ENCODE measurements at places on chromosomes 12 and 14.

- no peak for DNase-seq
These were observed 17.3 kb downstream of the PPM1A start for GRCh38 chr14:60266021-60266937.

- DNase-seq, result no peak
These were observed 70.4 kb downstream of the RCOR1 start for GRCh38 chr14:102662636-102663430.

GRCh38 chr12:49518914-49519573 lies 19.8 kb upstream of the KCNH3 start:
- DNase-seq, result no peak

DNA sequence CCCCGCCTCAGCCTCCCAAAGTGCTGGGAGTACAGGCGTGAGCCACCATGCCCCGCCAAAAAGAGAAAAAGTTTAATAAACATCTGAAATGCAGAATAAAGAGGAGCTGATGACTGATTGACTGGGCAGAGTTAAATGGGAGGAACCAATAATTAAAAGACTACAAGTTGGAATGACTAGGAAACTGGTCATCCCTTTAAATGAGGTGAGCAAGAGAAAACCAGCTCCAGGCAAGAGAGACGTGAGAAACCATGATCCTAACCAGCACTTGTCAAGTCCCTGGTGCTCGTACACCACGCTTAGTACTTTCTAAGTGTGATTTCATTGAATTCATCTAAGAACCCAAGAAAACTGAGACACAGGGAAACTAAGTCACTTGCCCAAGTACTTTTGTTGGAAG lies 47.9 kb downstream of the MAP1LC3B2 start:
- no peak for DNase-seq

- DNase-seq, result no peak
These were observed 24.9 kb downstream of the RIN3 start for GRCh38 chr14:92538412-92538985.

DNA sequence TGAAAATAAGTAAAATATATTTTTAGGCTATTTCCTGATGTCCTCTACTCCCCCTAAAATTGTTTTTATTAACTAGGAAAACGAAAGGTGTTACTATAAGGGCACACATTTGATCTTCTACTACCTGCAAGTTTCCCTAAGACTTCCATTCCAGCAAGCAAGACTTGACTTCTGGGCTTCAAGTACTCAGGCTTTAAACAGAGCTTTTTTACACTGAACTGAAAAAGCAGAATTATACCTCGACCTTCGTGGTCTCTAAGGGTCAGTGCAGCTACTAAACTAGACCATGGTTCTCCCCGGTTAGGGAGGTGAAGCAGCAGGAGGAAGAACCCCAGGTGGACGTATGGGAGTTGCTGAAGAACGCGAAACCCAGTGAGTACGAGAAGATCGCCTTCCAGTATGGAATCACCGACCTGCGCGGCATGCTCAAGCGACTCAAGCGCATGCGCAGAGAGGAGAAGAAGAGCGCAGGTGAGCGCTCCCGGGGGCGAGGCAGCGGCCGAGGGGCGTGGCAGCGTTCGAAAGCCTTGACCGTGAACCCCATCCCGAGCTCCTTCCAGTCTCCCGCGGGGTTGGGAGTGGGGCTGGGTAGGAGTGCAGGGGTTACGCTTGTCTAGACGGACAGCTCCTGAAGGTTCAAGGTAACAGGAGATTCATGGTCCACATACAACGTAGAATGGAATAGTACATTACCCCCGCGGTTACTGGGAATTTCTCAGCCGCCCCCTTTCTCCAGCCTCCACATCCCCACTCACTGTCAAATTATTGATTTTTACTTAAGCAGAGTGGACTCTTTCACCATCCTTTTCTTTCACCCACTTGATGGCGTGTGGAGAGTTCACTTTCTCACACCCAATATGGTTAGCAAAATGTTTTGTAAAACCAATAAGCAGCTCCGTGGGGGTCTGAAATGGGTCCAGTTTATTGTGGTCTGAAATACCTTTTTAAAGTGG lies 47.6 kb downstream of the MYBPC1 start:
- peak; percentile 59 for DNase-seq

GRCh38 chr12:21942377-21942703 lies 1.1 kb upstream of the ABCC9 start:
- DNase-seq, result peak; percentile 30

- no peak for DNase-seq
These were observed 33.2 kb upstream of the HELB start for GRCh38 chr12:66269142-66269541.

- no peak for DNase-seq
These were observed 14.3 kb downstream of the EXOC3L4 start for GRCh38 chr14:103108749-103109207.

- no peak for DNase-seq
These were observed 34.0 kb downstream of the VCPKMT start for GRCh38 chr14:50082308-50082742.

DNA sequence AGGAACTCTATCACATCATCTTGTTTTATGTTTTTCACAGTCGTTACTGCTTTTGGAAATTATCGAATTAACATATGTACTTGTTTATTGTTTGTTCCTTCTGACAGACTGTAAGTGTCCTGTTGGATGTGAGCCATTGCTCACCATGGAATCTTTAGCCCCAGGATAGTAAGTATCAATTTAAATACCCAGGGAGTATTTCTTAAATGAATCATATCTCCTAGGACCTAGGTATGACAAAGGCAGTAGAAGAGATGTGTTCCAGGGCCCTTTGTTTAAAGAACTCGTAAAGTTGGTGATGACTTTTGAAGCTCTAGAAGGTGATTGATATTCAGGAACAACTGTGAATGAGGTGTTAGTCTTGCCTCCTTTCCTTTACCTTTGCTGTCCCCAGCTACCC lies 30.3 kb upstream of the STRAP start:
- no peak for DNase-seq

GRCh38 chr12:45231515-45232145 lies 15.7 kb downstream of the ANO6 start:
- no peak for DNase-seq

- no peak for DNase-seq
These were observed 117.9 kb upstream of the SFSWAP start for GRCh38 chr12:131592972-131593371.

GRCh38 chr12:105569886-105570285 lies 239.4 kb downstream of the C12orf75 start:
- DNase-seq, result no peak

DNA sequence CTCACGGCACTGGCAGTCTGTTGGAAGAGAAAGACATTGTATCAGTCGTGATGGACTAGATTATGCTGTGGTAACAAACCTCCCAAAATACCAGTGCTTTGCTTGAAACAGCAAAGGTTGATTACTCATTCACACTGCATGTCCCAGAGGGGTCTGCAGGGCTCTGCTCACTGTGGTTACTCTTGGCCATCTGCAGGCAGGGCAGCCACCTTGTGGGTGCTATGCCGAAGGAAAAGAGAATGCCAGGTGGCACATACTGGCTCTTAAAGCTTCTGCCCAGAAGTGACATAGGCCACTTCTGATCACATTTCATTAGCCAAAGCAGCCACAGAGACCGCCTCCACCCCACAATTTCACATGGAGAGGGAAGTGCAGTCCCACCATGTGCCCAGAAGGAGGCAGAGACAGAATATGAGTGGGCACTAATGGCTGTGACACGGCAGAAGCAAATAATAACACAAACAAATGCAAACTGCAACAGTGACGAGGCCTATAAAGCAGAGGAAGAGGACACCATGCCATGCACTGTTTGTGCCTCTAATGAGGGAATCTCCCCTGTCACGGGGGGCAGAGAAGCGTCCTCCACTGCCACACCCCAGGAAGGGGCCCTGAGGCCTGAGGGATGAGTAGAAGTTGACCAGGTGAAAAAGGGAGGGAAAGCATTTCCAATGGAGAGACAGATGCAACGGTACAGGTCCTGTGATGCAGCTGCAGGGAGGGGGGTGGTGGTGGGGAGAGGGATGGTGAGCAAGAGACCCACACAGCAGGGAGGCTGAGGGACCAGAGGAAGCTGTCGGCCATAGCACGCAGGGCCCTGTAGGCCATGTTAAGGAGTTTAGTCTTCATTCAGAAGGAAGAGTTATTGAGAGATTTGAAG lies 51.7 kb upstream of the KICS2 start:
- no peak for DNase-seq

GRCh38 chr12:2681450-2682205 lies 113.1 kb upstream of the FKBP4 start:
- DNase-seq, result no peak

GRCh38 chr14:75452900-75453816 lies 25.3 kb downstream of the JDP2 start:
- DNase-seq, result peak; percentile 71

DNA sequence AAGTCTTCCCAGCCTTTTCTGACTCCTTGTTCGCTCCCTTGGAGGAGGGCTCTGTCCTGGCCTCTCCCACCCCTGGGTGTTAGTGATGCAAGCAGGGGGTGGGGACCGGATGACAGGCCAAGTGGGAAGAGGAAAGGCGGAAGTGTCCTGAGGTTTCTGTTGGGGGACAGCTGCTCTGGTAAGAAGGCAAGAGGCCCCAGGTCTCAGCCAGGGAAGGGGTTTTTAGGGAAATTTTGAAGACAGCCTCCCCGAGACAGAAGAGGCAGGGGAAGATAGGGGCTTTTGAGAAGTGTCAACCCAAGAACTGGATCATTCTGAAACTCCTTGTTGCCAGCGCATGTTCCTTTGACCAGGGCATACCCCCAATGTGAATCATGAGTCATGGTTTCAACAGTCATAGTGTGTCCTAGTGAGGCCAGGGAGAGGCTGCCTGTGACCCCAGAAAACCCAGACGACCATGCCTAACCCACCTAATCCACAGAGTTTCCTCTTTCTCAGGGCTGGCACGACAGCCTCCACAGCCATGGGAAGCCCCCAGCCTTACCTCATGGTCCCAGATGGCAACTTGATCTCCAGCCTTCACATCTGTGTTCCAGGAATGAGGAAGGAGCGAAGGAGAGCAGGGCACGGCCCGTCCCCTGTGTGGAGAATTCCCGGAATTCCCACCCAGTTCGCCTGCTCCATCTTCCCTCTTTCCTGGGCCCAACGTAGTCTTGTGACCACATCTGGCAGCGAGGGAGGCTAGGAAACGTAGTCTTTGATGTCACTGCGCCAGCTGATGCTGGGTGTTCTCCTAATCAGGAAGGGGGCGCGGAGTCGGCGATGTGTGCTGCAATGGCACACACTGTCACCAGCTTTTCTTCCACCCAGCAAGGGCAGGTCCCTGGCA lies 4.9 kb upstream of the GPR132 start:
- peak; percentile 61 for DNase-seq

DNA sequence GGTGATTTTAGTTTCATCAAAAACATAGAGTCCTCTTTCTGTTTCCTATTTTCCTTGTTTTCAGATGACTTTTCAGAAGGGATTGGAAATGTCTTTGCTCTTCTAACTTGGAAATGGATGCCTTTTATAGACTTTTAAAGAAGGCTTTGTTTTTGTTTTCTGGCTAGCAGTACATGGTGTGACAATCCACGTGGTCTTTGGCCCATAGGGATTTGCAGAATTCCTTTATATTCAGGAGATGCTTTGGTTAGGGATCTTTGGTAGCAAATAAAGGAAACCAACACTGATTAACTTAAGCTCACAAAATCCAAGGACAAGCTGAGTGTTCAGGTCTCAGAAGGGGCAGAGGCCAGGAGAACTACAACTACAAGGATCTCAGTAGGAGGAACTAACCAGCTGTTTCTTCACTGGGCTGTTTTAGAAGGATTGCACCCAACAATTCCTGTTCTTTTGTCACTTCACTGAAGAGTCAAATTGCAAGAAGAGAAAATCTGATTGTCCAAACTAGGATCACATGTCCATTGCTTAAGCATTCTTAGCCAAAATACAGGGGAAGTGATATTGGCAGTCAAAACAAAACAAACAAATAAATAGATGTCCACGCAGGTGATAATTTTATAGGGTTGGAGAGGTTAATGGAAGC lies 58.6 kb upstream of the MANSC4 start:
- no peak for DNase-seq

DNA sequence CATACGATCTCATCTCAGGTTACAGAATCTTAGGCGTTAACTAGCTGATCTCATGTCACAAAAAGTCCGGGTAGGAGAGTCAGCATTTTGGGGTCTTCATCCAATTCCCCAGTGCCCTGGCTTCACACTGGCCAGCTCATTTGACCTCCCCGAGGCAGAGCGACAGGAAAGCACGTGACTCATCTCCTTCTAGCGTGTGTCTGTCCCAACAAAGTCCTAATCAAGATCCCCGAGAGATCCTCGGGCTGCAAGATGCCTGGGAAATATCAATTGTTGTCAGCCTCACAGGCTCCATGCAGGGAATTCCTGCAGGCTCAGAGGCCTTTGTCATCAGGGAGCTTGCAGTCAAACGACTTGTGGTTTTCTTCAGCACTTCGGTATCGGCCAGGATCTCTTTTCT lies 57.5 kb downstream of the ZNF664 start:
- DNase-seq, result no peak

- no peak for DNase-seq
These were observed 39.9 kb downstream of the MYO1H start for GRCh38 chr12:109387425-109388166.

- DNase-seq, result no peak
These were observed 78.7 kb downstream of the TXNDC16 start for GRCh38 chr14:52473557-52473956.

GRCh38 chr12:3913278-3913677 lies 40.1 kb upstream of the PARP11 start:
- DNase-seq, result no peak

DNA sequence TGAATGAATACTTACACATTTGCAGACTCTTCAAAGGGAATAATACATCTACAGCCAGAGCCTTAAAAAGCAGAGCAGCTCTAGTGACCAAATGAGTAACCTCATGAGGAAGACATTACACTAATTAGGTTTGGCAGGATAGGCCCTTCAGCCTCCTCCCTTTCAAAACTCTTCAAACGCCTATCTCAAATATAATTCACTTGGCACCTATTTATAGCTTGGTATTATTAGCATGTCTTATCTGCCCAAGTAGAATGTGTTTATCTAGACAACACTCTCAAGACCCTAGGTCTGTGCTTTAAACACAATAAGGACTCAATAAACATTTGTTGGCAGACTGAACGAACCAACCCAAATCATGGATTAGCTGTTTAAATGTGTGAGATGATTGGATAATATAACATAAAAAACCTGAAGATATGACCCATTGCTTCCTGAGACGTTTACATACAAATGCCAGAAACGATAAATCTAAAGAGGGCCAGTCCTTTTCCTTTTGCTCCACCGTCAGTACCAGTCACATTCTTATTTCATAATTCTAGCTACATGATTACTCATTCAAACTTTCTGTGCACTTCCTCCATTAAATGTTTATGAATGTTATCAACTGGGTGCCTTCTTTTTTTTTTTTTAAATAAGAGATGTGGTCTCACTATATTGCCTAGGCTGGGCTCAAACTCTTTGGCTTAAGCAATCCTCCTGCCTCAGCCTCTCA lies 123.3 kb downstream of the CEP83 start:
- no peak for DNase-seq
